Left forelimb (tissue), 1 donor: ENCODE measurements at places on chromosomes 6 and 20.

GRCh38 chr20:1309439-1309847, 19.5 kb downstream of the SDCBP2 start:
- DNase-seq = no peak

DNA sequence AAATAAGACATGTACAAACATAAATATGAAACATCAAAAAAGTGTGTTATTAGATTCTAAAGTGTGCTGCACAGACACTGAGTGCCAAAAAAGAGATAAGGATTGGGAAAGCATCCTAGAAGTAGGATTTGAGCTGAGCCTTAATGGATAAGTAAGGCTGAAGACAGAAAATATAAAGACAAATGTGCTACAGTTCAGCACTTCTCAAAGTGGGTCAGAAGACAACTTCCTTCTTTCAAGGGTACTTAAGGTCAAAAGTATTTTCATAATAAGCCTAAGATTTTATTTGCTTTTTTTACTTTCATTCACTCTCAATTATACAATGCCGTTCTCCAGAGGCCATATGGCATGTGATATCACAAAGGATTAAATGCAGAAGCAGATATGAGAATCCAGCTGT, 16.8 kb downstream of the USP45 start:
- DNase-seq = no peak

GRCh38 chr20:63188641-63189321, 27.1 kb downstream of the YTHDF1 start:
- no peak for DNase-seq

- no peak for DNase-seq
Observed at GRCh38 chr20:9686866-9687265, 152.0 kb downstream of the PAK5 start.

- DNase-seq = no peak
Observed at GRCh38 chr6:84455511-84456029, 228.1 kb upstream of the CEP162 start.

GRCh38 chr20:12946789-12947188, 62.0 kb upstream of the SPTLC3 start:
- DNase-seq = no peak

- no peak for DNase-seq
Observed at GRCh38 chr20:61799928-61800327, 265.8 kb downstream of the TAF4 start.

DNA sequence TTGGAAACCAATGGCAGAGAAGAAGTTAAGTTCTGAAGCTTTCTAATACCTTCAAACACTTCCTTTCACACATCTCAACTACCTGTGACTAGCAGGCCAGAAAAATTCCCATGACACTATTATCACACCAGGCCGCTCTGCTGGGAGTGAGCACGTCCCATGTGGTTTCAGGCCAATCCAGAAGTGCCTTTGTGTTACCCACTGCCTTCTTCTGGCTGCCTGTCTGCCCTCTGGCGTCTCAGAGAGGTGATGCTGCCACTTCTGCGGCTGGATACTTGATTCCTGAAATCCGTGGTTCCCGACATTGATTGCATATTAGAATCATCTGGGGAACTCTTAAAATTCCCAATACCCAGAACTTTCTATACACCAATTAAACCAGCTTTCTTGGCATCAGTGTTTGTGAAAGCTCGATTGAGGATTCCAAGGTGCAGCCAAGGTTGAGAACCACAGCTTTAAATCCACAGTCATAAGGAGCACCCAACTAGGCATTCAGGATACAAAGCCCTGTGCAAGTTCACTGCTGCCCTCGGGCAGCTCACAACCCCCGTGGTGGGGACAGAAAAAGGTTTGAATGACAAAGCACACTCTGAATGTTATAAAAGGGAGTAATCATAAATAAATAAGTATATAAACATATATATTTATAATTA, 65.6 kb downstream of the STMND1 start:
- no peak for DNase-seq

- no peak for DNase-seq
Observed at GRCh38 chr6:7532232-7532631, 9.2 kb upstream of the DSP start.

- DNase-seq = peak; percentile 48
Observed at GRCh38 chr20:32164984-32165735, 42.4 kb downstream of the PLAGL2 start.

- no peak for DNase-seq
Observed at GRCh38 chr6:112639391-112639831, 292.3 kb downstream of the RFPL4B start.

GRCh38 chr6:45586216-45587171, 208.8 kb upstream of the SUPT3H start:
- DNase-seq = no peak

DNA sequence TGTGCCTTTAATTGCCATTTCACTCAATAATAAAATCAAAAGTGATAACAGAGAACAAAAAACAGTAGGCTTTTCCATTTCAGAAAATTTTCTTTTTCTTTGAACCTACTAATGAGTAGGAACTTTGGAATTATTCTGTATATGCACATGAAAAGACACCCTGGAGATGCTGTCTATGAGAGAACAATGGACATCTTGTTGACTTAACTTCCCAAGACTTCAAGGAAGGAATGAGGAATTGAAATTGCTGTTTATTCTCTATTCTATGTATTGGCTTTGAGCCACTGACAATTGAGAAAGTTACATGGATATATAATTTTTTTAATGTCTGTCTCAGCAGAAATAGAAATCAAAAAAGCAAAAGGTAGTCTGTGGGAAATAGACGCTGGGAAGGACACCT, 98.6 kb upstream of the PCSK2 start:
- no peak for DNase-seq

DNA sequence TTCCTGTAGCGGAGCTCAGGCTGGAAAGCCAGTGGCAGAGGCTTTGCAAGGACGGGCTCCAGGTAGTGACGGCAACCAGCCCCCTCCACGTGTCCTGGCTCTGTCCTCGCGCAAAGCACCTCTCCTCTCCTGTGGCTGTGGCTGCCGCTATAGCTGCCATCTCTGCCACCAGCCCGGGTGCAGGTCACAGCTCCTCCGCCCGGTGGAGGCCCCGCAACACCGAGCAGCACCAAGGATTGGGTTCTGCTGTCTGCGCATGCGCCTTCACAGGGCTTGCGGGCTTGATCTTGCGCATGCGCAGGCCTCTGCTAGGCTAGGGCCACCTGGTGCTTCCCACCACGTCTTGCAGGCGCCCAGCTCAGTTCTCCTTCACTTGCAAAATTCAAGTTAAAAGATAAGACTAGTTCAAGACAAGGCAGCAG, 625.4 kb downstream of the QKI start:
- no peak for DNase-seq

GRCh38 chr20:3010985-3011723, 32.3 kb upstream of the GNRH2 start:
- DNase-seq = no peak

DNA sequence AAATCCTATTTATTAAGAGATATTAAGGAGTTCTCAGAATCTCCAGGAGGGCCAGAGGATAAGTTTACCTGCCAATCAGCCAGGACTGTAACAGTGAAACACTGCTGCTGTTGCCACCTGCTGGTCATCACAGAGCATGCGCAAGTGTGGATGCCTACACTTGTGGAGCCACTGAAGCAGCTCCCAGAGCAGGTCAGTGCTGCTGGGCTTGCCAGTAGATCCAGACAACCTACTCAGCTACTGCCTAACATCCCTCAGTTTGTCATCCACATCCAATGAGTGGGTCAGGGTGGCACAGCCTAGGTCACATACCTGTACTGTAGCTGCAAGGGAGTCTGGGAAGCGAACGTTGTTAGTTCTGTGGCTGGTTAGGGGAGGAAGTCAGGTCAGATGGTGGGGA, 18.3 kb upstream of the NHSL1 start:
- DNase-seq = no peak

GRCh38 chr20:16533502-16533901, 39.7 kb downstream of the KIF16B start:
- DNase-seq = no peak

GRCh38 chr6:5403609-5404008, 142.3 kb downstream of the FARS2 start:
- no peak for DNase-seq

GRCh38 chr6:34027445-34027936, 118.4 kb downstream of the GRM4 start:
- no peak for DNase-seq

DNA sequence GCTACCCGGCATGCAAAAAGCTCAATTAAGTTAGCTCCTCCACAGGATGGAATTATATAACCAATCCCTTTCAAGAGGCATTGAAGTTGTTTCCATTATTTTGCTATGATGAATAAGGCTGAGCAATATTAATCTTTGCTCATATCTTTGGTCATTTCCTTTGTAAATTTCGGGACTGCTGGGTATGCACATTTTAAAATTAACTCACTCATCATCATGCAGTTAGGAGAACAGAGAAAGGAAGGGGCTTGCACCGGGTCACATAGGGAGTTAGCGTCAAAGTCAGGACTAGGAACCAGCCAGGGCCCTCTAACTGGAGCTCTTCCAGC, 430 bp upstream of the FAM110A start:
- DNase-seq = no peak

DNA sequence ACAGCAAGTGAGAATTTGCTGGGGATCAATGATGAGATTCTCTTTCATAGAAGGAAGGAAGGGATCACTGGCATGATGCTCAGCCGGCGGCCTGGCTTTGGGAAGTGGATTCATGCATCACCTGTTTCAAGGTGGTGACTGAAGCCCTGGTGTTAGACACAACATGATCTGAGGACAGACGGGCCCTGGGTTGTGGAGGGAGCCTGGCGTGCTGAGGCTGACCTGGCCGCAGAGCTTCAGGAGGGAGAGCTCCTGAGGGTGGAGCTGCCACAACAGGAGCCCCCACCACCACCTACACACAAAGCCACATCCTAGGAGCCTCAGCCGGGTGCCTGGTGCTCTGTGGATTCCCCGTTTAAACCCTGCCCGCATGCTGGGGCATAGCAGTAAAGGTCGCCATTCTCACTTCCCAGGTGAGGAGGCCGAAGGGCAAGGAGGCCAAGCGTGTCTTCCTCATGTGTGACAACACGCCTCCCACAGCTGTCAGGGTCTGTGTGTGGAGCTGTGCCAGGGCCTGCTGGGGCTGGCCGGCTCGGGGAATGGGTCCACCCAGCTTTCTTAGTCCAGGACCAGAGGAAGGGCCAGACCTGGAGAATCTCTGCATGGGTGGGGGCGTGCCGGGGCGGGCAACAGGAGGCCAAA, 107.0 kb downstream of the ERMARD start:
- no peak for DNase-seq

DNA sequence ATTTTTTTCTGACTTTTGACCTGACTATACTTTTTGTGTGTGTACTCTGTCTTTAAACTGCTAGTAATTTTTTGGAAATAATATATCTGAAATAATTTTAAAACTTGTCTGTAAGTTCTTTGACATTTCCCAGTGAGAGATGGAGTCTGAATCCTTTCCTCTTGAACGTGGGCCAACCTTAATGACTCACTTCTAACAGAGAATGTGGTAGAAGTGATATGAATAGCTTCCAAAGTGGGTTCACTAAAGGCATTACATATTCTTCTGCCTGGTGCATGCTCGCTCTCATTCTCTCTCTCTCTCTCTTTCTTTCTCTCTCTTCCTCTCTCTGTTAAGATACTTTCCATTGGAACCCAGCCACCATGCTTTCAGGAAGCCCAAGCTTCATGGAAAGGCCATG, 108.7 kb upstream of the FERMT1 start:
- DNase-seq = no peak

DNA sequence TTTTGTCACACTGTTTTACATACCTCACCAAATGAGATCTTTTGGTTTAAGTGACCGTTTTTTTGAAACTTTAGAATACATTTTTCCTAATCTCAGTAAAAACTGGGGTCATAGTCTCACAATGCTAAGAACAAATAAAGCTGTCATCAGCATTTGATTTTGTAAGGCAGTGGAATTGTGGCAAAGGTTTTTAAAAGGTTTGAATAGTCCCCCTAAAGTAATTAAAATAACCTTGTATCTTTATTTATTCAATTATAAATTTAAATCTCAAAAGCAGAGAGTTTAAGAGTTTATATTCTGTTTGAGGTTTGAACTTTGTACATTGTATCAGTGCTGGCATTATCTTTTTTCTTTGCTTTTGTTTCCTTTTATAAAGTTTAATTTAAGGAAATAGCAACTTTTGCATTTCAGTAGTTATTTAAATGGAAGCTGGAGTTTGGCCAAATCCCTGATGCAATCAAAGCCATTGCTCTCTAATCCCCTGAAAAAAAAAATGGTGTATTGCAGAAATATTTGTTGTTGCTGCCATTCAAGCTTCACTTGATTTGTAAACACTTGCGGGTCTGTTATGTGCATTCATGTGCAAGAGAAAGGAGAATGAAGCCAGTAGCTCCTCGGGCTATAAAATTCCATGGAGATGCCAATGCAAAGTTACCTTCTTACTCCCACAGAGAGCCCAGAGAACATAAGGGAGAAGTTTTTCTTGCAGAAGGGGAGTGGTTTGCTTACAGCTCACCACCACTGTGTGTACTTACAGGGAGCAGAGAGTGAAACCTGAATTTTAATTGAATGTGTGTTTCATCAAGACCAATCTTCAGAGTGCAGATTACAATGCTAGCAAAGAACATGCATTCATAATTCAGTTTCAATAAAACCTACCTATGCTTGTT, 391.8 kb downstream of the ARHGAP18 start:
- no peak for DNase-seq

DNA sequence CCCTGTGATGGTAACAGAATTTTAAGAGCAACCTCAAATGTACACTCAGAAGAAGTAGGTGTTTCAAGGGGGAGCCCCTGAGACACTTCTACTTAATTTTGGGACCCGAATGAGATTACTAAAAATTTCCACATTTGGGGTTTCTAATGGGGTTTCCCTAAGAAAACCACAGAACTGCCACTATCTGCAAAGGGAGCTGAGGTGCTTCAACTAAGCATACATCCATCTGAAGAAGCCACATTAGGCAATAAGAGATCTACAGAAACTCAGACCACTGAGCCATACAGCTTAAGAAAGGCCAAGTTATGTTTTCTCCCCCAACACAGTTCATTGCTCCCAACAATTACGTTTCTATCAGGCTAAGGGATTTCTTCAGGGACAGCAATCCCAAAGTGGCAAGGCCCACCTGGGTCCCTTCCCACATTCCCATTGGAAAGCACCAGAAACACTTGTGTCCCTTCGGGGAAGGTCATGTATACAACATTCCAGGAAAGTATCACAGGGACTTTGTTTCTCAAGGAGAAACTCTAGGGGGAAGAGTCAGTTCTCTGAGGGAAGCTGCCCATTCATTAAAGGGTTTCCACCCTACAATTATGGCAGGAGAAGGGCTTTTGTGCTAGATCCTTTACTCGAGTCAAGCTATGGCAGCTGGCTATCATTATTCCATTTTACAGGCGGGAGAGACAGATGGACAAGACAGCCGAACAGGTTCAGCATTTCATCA, 5.0 kb downstream of the BCL2L1 start:
- DNase-seq = no peak

DNA sequence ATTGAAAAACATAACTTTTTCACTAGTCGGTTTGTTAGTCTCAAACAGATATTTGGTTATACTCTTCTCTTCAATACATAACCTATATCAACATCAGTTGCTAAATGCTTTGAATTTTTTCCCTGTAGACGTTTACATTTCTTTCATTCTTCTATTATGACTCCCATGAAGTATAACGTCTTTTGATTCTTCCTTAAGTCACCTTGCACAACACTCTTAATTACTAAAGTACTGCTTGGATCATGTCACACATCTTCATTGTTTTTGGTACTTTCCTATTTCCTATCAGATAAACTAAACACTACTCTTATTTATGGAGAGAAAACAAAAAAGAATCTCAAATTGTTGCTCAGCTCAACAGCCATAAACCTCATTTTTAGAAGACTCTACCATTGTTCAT, 23.0 kb upstream of the BMP5 start:
- DNase-seq = no peak

GRCh38 chr6:76706631-76707030, 634.2 kb upstream of the IMPG1 start:
- DNase-seq = no peak
